ENCODE measurements at places on chromosomes 4 and X. TPM values are rescaled to one million over a fixed set of nuclear protein-coding genes. Genes with fewer than 3 reads are reported as not detected.

IL1RAPL1 gene
- 1.9 TPM for total RNA-seq

HSFX2 gene
- 0.18 TPM for total RNA-seq

IQCM gene
- not detected for total RNA-seq

GAGE13 gene
- not detected for total RNA-seq

OCIAD2 gene
- 426 TPM for total RNA-seq

NDST4 gene
- not detected for total RNA-seq

FSTL5 gene
- not detected for total RNA-seq

COL4A6 gene
- total RNA-seq: 3.5 TPM

CYTL1 gene
- 30.6 TPM for total RNA-seq

ZCCHC18 gene
- total RNA-seq: 1.8 TPM

XAGE2 gene
- total RNA-seq: not detected

ZNF157 gene
- not detected for total RNA-seq

AFM gene
- total RNA-seq: not detected

MSX1 gene
- 3.5 TPM for total RNA-seq

FHDC1 gene
- total RNA-seq: under 0.01 TPM

RAP1GDS1 gene
- 55.4 TPM for total RNA-seq

FAM9B gene
- total RNA-seq: not detected

TNMD gene
- not detected for total RNA-seq

CHIC2 gene
- total RNA-seq: 89.6 TPM

TMEM31 gene
- total RNA-seq: not detected

CEP135 gene
- total RNA-seq: 8.9 TPM

GPC3 gene
- total RNA-seq: not detected

TEX13D gene
- not detected for total RNA-seq

FAM184B gene
- total RNA-seq: not detected

OPRPN gene
- not detected for total RNA-seq

ZMAT1 gene
- total RNA-seq: 2.2 TPM

CLDN34 gene
- total RNA-seq: 0.09 TPM

MAGEB1 gene
- total RNA-seq: not detected

TRPC5OS gene
- not detected for total RNA-seq

SLIT2 gene
- total RNA-seq: 36.4 TPM

HTT-AS gene
- not detected for total RNA-seq

GPR119 gene
- total RNA-seq: not detected

XAGE1A gene
- not detected for total RNA-seq

HNRNPD gene
- 44.3 TPM for total RNA-seq

ZNF595 gene
- total RNA-seq: 10.5 TPM

TEX11 gene
- not detected for total RNA-seq

AR gene
- 0.75 TPM for total RNA-seq

DUSP21 gene
- total RNA-seq: not detected

PNCK gene
- total RNA-seq: 0.09 TPM

KCND1 gene
- 0.18 TPM for total RNA-seq

CXCL11 gene
- 0.66 TPM for total RNA-seq

GABRE gene
- 2.6 TPM for total RNA-seq

BST1 gene
- 13.3 TPM for total RNA-seq

GPR173 gene
- 4.0 TPM for total RNA-seq

AADAT gene
- total RNA-seq: 0.81 TPM

FGG gene
- total RNA-seq: not detected

NLGN3 gene
- total RNA-seq: 0.09 TPM

FAM133A gene
- total RNA-seq: not detected

TRMT2B gene
- total RNA-seq: 20.6 TPM

FRG2 gene
- total RNA-seq: not detected

GYPE gene
- total RNA-seq: not detected

RTL3 gene
- total RNA-seq: under 0.01 TPM

SPIN2A gene
- 0.19 TPM for total RNA-seq

CCDC160 gene
- total RNA-seq: not detected

MAGEA2B gene
- total RNA-seq: not detected

PCDH19 gene
- 0.47 TPM for total RNA-seq

LDOC1 gene
- total RNA-seq: 3.5 TPM

ATP2B3 gene
- total RNA-seq: under 0.01 TPM

BTC gene
- not detected for total RNA-seq

Measured in endothelial cell of coronary artery (primary cell).